ENCODE measurements at places on chromosomes 2 and 18.

GRCh38 chr2:8440029-8440778 lies 241.7 kb upstream of the ID2 start:
- DNase-seq = no peak

- DNase-seq = no peak
These were observed 301.4 kb downstream of the CDCA7 start for GRCh38 chr2:173656086-173656485.

DNA sequence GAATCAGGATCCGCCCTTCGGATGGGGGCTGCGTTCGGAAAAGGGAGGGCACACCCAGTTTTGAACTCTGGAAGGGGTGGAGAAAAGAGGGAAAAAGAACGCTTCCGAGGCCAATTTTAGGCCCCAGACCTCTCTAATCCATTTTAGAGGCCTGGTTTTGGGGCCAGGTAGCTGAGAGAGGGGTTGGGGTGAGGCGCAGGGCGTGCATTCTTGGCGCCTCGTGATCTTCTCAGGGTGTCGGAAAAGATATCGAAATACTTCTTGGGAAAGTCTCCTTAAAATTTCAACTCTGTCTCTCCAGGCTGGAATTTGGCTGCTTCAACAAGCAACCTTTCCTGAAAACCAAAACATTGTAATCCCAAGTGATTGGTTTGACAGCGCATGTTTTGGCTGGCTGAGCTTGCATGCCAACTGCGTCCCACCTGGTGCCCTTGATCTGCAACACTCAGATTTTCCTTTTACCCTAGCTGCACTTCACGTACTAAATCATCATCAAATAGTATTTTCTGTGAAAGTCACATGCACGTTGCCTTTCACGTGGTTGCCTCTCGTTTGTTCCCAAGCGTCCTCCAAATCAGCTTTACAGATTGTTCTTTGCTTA lies 864 bp upstream of the XPO1 start:
- peak; percentile 43 for DNase-seq

DNA sequence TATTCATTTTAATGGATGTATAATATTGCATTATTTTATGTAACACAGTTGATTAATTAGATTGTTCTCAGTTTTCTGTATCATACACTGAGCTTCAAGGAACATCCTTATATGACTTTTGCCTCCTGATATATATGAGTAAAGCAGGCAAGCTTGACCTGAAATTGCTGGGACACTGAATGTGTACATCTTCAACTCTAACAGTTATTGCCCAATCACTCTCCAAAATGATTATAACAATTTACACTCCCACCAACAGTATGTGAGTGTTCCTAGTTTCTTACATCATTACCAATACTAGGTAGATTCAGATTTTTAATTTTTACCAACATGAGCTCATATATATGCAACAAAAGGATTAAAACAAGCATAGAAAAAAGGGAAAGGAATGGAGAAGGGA lies 379.4 kb downstream of the SETBP1 start:
- DNase-seq = no peak

- no peak for DNase-seq
These were observed 690.0 kb upstream of the PIK3C3 start for GRCh38 chr18:41265047-41265446.

- DNase-seq = no peak
These were observed 551.7 kb downstream of the SATB2 start for GRCh38 chr2:198905881-198906612.

GRCh38 chr2:3349211-3349693 lies 28.4 kb downstream of the EIPR1 start:
- DNase-seq = no peak

DNA sequence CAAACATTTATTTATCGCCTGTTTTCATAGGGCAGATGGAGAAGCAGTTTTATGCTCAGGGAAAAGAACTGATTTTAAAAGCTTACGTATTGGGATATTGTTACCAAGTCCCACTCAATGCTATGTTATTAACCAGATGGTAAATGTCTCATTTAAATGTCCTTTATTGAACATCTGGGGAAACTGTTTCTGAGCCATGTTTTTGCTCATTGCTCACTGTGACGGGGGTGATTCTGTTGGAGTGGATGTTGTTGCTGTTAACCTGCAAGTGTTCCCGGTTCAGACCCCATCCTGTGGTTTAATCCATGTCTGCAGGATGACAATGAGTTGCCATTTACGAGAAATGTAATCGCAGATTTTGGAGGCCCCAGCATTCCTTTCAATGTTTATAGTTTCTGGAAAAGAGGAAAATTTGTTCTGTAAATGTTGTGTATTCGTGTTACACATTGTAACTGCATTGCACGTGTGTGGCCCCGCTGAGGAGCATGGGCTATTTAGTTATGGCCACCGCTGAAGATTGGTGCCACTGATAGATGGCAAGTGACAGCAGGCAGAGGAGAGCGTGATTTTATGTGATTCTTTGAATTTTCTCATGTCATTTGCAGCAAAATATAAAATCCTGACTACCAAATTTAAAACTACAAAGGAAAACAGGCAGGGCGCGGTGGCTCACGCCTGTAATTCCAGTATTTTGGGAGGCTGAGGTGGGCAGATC lies 174.8 kb upstream of the COPS8 start:
- no peak for DNase-seq

GRCh38 chr18:10391506-10391905 lies 62.9 kb upstream of the APCDD1 start:
- DNase-seq = no peak

DNA sequence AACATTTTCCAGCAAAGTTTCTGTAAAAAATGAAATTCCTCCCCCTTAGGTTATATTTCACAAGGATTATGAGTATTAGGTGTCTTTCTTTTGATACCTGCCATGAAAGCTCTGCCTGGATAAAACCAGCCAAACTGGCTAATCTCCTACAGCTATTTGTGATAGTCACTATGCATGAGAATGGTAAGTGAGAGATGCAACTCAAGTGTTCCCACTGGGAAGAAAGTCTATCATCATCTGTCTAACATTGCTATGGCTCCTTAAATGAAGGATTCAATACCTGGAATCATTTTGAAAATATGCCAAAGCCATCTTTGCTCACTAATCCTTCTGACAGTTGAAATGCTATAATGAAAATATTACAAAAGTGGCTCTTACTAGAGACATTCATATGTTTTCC lies 339.9 kb upstream of the LRRTM4 start:
- DNase-seq = no peak

DNA sequence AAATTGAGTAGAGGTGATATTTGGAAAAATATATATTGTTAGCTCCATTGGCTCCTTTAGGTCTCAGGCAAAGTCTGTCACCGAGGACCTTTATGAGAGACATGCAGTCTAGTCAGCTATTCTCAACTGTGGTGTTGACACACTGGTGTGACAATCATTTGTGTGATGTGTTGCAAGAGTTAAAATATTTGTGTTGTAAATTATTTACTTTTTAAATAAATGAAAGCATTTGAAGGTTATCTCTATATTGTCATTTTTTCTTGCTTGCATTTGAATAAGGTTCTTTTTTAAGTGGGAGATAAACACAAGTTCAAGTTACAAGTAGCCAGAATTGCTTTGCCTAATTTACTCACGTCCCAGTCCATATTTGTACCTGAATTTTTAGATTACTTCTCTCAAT lies 4.3 kb downstream of the REL start:
- DNase-seq = no peak

GRCh38 chr2:58137221-58137620 lies 90.6 kb downstream of the VRK2 start:
- peak; percentile 49 for DNase-seq

GRCh38 chr2:76450024-76450475 lies 739.3 kb upstream of the GCFC2 start:
- DNase-seq = no peak

DNA sequence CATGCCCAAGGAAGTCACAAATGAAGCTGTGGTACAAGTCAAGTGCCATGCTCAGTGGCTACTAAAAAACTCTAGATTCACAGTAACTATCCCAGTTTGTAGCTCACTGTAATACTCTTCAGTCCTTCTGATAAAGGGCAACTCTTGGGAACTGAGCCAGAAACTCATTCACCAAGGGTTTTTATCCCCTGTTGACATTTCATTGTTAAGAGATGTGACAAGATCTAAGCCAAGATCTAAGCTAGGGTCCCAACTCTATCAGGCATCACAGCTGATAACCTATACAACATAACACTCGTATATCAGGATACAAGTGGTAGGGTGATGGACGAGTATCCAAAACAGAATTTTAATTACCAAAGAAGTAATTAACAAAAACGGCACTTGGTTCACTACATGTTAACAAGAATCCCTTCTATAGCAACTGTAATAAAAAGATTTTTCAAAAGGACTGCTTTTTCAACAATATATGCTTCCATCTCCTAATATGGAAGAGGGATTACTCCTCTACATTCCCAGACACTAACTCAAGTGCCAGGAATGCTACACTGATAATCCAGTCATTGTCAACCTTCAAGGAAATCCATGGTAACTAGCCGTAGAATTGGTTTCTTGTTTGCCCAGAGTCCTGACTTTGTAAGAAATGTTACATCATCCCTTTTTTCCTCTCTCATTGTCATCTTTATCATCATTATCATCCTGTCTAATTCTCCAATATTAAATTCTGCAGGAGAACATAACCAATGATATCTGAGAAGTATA lies 111.7 kb downstream of the CDH2 start:
- DNase-seq = peak; percentile 92

- peak; percentile 65 for DNase-seq
These were observed 101.7 kb downstream of the AGAP1 start for GRCh38 chr2:235595422-235596010.

DNA sequence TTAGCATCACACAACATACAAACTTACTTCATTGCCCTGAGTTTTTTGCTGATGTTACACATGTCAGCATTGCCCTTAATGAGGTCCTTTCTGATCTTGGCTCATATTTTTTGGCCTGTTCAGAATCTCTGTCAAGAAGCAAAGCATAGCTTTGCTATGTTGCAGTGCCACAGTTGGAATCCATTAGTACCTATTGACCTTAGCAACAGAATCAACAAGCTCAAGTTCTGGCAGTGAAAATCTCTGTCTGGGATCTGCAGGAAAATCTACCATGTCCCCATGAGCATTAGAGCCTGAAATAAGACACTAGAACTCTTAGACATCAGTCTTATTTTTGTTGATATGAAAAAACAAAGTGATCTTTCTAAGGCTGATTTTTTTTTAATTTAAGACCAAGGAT lies 105.6 kb upstream of the FHL2 start:
- no peak for DNase-seq

DNA sequence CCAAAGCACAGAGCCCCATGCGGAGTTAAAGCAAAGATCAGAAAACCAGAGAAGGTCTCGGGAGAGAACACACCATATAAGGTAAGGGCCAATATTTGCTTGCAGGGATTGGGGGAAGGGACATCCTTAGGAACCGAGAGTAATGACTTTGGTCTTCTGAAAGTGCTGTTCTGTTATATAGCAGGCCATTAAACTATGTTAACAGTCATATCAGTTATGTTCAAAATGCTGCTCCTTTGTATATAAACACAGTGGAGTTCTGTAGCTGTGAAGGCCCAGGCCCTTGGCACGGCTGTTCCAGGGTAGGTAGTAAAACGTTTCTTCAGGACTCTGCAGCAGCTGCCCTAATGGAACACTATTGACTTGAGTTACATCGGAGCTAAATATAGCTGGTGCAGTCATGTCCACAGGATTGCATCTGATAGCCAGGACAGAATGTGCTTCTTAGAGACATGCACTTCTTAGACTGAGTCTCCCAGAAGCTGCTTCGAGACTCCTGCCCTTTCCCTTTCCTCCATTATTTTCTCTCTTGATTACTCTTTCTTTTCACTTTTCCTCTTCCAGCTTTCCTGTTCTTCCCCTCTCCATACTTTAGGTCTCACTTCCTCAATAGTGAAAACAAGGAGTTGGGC lies 122.4 kb downstream of the SETBP1 start:
- DNase-seq = no peak

GRCh38 chr2:82793711-82794435 lies 1665.2 kb downstream of the SUCLG1 start:
- no peak for DNase-seq

DNA sequence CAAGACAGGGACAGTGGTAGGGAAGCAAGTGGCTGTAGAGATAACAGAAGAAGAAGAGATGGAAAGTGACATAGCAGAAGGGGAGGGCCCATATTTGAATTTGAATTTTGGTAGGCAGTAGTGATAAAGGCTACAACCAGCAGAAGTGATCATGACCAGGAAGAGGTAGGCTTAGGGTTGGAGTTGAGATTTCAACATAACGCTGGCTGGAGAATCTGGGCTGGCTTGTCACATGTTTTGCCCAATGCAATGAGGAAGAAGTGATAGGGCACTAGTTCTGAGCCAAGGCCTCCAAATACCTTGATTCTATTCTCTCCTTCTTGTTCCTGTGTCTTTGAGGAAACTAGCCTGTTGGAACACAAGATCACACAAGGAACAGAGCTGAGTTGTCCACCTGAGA lies 69.4 kb downstream of the SCG2 start:
- DNase-seq = no peak

DNA sequence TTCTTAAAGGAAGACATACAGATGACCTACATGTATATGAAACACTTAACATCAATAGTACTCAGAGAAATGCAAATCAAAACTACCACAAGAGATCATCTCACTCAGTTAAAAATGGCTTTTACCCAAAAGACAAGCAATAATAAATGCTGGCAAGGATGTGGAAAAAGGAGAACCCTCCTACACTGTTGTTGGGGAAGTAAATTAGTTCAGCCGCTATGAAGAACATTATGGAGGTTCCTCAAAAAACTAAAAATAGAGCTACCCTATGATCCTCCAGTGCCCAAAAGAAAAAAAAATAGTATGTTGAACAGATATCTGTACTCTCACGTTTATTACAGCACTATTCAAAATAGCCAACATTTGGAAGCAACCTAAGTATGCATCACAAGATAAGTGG lies 1579.4 kb upstream of the TMEFF2 start:
- no peak for DNase-seq

DNA sequence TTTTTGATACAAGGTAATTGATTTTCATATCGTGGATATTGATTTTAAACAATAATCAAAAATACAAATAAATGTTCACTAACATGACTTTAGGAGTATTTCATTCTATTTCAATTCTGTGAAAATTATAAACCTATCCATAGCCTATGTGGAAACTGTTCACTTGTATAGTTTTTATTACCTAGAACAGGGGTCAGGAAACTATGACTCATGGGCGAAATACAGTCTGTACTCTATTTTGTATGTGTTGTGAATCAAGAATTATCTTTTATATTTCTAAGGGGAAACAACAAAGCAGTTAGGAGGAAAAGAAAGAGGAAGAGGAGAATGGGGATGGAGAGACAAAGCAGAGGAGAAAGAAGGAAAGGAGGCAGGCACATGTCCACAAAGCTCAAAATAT lies 181.7 kb upstream of the VRK2 start:
- no peak for DNase-seq

GRCh38 chr18:76524900-76525698 lies 30.1 kb upstream of the ZNF516 start:
- no peak for DNase-seq

All from A172 (cell line).